ENCODE measurements at places on chromosomes 11 and 22.

DNA sequence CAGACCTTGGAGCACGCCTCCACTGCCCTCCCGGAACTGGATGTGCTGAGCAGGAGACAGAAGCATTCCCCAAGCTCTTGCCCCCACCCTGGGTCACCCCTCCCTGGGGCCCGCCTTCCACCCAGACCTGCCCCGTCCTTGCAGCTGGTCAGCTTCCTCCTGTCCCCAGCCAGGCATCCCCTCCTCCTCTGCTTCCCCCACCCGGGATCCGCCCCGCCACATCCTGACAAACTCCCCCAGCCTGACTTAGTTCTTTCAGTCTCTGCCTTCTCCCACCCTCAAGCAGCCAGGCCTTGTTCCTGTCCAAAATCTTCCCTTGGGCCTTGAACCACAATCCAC lies 1.1 kb upstream of the PLXNB2 start:
- DNase-seq: no peak

- no peak for DNase-seq
These were observed 36.2 kb downstream of the DLG2 start for GRCh38 chr11:85590848-85591483.

GRCh38 chr11:27459191-27459590 lies 13.4 kb downstream of the LGR4 start:
- no peak for DNase-seq

GRCh38 chr22:48742191-48742555 lies 1085.5 kb downstream of the BRD1 start:
- no peak for DNase-seq

Data from stimulated activated CD8-positive, alpha-beta memory T cell treated with anti-CD3 and anti-CD28 coated beads, Interleukin-7, amount 100 ng/mL, for 1 hour (primary cell).